ENCODE measurements at places on chromosomes 1 and 21. TPM values are rescaled to one million over a fixed set of nuclear protein-coding genes. Genes with fewer than 3 reads are reported as not detected.

The TDRD10 gene
- total RNA-seq = 19.7 TPM

The ILF2 gene
- 111 TPM for total RNA-seq

The NGF gene
- 16.2 TPM for total RNA-seq

The EDARADD gene
- total RNA-seq = 1.2 TPM

The FCRL2 gene
- total RNA-seq = 0.51 TPM

The NLRP3 gene
- total RNA-seq = 2.8 TPM

The KRTAP19-4 gene
- not detected for total RNA-seq

Measured in uterus (tissue), 4 donors.